ENCODE measurements at places on chromosomes 3 and 15.
A peak's percentile ranks its signal among the peaks of the same experiment; 100 is the strongest.

DNA sequence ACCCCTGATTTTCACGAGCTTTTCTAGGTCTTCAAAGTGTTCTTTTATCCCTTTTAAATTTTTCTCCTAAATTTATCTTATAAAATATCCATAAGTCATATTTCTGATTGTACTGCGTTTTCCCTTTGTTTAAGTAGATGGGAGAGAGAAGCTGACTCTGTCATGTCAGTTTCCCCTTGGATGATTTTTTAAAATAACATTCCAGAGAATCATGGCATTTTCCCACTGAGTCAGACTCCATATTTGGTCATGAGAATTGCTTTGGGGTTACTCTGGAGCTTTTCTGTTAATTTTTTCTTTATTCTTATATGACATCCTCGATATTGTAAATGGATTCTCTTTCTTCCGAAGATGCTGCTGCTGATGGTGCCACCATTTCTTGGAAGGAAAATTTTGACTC, 28.6 kb upstream of the UMPS start:
- DNase-seq, result no peak

DNA sequence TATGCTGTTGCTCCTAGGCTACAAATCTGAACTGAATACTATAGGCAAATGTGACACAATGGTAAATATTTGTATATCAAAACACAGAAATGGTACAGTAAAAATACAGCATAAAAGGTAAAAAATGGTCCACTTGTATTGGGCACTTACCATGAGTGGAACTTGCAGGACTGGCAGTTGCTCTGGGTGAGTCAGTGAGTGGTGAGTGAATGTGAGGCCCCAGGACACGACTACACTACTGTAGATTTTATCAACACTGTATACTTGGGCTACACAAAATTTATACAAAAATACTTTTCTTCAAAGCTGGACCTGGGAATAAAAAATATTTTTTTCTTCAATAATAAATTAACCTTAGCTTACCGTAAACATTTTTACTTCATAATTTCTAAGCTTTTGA, 41.6 kb upstream of the DUT start:
- no peak for DNase-seq

- DNase-seq, result no peak
These were observed at the start of gene PRTG for GRCh38 chr15:55742927-55743728. TSS of gene PRTG (minus strand) at chr15:55743152. CDS start at chr15:55742931, 221 bp downstream.

GRCh38 chr3:191148131-191148530, 50.9 kb upstream of the OSTN start:
- no peak for DNase-seq

DNA sequence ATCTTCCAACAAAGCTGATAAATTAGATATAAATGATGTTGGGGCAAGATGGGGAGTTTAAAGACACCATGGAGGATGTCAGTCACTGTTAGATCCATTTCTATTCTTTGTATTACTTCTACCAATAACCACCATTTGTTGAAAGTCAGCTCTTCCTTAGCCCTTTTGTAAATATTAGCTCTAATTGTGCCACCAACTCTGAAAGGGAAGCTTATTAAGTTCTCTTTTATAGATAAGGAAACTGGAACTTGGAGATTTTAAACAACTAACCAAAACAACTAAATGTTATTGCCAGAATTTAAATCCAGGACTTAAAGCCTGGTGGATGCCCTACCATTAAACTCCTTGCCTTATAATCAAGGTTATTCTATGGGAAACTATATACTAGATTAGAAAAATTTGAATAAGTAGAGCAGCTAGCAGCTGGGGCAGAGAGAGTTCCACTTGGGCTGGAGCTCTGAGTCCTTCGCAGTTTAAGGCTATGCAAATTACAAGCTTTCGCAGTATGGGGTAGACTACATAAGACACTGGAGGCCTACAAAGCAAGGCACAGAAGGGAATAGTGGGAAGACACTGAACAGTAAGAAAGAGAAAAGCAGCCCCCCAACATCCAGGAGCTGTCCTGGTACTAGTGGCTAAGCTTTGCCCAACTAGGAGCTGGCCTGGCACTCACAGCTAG, 52.6 kb downstream of the TM4SF18 start:
- no peak for DNase-seq

DNA sequence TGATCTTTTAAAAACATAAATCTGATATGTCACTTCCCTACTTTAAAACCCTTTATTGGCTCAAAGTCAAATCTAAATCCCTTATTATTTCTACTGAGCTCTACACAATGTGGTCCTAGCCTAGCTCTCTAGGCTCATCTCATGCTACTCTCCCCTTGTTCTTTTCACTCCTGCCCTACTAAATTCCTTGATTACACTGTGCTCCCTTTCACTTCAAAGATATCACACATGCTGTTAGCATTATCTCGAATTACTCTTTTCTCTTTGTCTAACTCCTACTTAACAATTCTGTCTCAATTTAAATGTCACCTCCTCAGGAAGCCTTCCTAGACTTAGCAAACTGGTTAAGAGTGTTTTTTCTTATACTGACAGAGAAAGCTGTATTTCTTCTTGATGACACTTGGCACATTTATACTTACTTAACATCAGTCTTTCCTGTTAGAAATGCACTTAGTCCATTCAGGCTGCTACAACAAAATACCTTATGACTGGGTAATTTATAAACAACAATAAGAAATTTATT, 102.0 kb downstream of the SCAPER start:
- DNase-seq, result no peak

DNA sequence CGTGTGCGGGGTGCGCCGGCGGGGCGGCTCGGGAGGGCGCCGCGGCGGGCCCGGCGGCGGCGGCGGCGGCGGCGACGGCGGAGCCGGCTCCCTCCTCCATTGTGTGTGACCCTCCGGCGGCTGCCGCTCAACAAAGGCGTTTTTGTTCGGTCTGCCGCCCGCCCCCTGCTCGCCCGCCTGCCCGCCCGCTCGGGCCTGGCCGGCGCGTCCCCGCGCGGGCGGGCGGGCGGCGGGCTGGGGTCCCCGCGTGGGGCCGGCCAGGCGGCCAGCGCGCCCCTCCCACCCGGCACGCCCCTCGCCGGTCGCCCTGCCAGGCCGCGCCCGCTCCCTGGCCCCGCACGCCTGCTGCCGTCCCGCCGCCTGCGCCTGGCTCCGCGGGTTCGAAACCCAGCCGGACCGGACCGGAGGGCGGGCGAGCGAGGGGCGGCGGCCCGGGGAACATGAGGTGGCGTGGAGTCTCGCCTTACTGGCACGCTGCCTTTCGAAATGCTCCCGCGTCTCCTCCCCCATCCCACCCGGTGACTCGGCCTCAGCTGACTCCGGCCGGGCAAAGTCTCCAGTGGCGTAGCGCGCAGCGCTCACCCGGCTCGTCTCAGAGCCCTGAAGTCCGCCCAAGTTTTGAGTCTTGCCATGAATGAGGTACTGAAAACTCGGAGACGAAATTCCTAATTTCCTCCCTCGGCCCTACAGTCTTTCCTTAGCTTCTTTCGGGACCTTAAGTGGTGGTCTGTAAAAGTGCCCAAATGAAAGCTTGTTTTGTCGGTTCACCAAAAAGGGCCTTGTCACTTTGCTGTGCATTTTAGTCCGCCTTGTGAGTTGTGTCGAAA, 588 bp downstream of the MAPK6 start:
- peak; percentile 28 for DNase-seq

GRCh38 chr15:93231261-93231925, 142.4 kb upstream of the RGMA start:
- DNase-seq, result no peak

DNA sequence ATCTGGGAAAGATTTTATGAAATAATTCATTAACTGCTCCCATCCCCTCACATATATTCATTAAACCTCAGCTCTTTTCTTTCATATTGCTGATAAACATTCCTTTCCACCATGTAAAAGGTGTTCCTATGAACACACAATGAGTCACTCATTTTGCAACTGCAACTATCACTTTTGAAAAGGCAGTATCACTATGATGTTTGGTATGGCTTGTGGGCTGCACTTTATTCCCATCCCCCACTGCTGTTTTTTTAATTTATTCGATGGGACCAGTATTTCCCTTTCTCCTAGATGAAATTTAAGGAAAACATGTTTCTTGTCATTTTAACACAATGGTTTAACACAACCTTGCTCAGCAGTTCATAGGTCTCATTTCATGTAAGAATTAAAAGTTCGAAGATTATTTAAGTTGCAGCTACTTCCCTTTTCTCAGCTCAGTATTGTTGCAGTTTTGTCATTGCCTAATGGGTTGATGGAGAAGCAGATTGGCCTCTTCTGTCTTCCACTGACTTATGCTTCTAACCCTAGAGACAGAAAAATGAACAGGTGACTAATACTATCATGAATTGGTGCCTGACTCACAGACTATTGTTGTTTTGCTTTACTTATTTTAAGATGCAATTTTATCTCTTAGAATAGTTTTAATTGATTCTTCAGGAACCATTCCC, 280.3 kb downstream of the ZPLD1 start:
- no peak for DNase-seq

- DNase-seq, result no peak
These were observed 179.2 kb downstream of the CLSTN2 start for GRCh38 chr3:140113996-140114788.

GRCh38 chr3:23438657-23439056, 235.5 kb downstream of the UBE2E2 start:
- DNase-seq, result no peak

- DNase-seq, result no peak
These were observed 68.4 kb upstream of the HACD2 start for GRCh38 chr3:123653221-123653682.

DNA sequence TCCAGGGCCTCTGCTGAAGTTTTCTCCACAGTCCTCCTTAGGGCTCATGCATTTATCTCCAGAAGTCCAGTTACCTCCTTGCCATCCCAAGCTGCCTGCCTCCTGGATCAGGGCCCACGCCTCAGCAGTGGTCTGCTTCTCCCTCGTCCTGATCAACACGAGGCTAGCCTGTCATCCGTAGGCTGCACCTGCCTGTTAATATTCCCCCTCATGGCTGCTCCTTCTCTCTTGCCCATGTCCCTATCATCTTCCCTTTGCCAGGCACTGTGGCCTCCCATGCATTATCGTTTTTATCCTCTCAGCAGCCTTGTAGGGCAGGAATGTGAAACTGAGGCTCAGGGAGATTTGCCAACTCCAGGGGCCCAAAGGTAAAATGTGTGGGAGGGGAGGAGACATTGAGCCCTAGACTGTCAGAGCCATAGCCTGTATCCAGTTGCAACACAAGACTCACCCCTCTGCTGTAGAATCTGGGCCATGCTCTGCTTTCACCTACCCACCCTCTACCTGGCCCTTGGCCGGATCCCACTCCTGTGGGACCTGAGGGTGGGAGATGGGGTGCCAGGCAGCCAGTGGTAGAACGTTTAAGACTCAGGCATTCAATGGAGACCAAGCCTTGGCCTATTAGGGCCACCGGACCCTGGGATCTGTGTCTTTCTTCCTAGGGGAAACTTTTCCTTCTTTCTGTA, 4.6 kb downstream of the GRM2 start:
- DNase-seq, result no peak

GRCh38 chr3:89506462-89507103, 399.2 kb downstream of the EPHA3 start:
- no peak for DNase-seq

DNA sequence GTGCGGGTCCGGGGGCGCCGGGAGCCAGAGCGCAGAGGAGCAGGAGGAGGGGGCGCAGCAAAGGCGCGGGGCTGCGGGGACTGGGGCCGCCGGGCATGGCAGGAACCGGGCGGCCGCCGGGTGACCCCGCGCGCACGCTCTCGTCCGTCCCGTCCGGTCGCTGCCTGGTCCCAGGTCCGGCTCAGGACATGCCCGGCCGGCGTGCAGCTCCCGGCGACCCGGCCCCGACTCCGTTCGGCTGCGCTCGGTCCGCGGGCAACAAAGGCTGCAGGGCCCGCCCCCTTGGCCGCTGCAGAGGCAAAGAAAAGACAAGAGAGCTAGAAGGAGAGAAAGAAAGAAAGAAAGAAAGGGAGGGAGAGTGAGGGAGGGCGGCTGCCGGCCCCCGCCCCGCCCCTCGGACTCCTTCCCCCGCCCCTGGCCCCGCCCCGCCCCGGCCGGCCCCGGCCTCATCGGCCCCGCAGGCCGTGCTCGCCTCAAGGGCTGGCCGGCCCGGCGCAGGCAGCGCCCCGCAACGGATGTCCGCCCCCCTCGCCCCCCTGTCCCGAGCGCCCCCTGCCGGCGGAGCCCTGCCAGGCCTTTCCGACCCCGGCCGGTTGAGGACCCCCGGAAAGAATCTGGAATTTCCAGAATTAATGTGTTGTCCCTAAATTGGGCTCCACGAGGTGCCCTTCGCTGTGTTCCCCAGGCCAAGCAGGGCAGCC, at the start of gene ADAMTS7:
Gene ADAMTS7 (minus strand): TSS at position 341 of the 701 bp plus-strand sequence. CDS start 244 bp downstream, at position 97.
- no peak for DNase-seq

DNA sequence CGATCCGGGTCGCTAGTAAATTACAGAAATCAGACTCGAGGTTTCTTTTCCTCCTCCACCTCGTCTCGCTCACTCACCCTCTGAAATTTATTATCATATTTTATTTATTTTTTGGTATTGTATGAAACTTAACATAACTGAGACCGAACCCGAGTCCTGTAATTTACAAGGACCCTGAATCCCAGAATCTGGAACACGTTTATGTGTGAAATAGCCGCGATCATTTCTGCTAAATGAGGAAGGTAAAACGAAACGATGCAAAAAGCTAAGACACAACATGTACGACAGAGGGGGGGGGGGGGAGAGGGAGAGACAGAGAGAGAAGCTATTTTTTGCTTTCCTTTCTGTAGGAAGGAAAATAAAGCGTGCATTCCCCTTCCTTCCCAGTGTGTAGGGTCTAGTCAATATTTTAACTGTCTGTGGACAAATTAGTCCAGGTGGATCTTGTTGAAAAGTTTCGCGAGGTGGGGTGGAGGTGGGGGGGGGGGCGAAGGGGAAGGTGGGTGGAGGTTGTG, 1.6 kb downstream of the BBX start:
- DNase-seq, result no peak

GRCh38 chr15:87033056-87033455, 953.4 kb downstream of the AGBL1 start:
- no peak for DNase-seq

DNA sequence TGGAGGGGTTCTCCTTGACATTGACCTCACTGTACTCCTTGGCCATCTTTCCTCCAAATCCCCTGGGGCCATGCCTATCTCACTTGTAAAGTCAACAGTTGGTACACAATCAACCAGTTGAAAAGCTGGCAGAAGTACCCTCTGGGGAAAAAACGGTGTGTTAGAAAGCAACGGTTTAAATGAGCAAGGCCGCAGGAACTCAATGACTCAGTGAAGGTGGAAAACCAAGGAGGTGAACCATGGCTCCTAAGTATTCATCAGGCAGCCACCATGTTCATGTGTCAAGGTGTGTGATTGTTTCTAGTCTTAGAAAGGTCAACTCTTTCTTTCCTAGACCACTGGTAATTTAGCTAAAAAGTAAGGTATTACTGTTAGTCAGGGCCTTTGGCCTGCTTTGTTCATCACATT, 130.9 kb upstream of the SATB1 start:
- DNase-seq, result no peak

DNA sequence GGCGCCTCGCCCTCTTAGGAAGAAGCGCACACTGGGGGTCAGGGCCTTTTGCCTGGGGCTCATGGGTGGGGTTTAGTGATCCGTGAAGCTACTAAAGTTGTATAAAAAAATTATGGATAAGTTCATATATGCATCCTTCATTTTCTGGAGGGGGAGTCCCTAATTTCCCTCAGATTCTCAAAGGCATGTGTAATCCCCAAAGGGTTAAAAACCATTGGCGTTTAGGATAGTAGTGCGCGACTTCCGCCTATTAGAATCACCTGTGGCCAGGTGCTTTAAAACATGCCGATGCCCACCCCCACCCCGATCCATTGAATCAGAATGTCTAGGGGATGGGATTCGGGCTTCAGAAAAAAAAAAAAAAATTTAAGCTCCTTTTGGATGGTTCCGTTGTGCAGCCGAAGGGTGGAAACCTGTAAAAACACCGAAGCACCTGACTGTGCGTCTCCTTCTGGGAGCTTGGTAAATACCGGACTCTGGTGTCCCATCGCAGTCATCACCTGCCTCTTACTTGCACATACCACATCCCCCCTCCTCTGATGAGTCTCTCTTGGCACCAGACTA, 570 bp downstream of the APH1B start:
- no peak for DNase-seq
